H7 (cell line): ENCODE measurements at places on chromosomes 6 and 20. TPM values are rescaled to one million over a fixed set of nuclear protein-coding genes. Genes with fewer than 3 reads are reported as not detected.

DNA sequence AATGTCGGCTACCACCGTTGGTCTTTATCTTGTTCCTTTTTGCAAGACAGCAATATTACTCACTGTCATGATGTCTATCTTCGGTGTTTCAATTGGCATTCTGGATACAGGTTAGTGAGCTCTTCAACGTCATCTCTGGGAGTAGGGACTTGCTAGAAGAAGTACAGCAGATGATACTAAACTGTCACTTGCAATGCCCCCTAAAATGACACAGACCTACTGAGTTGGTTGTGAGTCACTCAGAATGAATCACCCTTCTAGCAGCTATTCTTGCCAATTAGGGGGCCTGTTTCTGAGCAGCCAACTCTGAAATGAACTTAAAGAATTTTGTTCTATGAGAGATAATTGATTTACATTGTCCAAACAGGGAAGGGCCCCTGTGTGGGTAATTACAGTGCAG lies 176.5 kb downstream of the SLC16A10 start:
- no peak for DNase-seq

- DNase-seq = peak; percentile 64
Observed at GRCh38 chr6:135182071-135183001, 1.2 kb downstream of the MYB start.

DNA sequence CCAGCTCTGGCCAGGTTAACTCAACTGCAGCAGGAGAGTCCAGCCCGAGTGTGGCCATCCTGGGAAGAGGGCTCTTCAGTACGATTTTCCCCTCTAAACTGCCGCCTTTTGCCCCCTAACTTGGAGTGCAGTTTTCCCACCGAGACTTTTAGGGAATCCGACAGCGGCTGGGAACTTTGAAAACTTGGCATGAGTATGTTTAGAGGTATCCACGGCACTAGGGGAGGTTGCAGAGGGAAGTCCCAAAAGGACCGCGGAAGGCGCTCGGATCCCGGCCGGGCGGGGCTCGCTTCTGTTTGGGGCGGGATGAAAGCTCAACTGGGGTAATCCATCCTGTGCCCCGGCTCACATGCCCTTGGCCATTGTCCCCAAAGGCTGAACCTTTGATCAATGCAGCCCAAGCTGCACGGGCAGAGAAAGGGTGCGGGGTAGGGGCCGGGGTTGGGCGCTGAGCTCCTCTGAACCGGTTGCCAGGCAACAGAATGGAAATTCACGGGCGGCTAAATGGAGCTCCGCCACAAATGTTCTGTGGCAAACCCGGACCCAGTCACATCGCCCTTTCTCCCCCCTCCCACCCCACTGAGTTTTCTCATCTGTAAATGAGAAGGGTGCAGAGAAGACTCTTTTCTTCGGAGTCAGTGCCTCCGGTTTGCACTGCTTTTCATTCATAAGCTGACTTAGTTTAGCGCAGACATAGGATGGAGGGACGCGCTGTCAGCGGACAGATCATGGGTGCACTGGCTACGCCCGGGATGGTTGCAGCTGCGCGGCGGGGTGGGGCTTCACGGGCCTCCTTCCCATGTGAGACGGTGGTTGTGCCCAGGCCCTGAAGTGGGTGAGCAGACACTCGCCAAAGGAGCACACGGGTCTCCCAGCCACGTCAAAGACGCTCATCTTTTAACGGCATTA lies 2.3 kb downstream of the BMP6 start:
- peak; percentile 82 for DNase-seq

- no peak for DNase-seq
Observed at GRCh38 chr6:154993710-154994109, 1.4 kb upstream of the TIAM2 start.

- peak; percentile 88 for DNase-seq
Observed at GRCh38 chr6:7243179-7243981, 69.6 kb downstream of the SSR1 start.

DNA sequence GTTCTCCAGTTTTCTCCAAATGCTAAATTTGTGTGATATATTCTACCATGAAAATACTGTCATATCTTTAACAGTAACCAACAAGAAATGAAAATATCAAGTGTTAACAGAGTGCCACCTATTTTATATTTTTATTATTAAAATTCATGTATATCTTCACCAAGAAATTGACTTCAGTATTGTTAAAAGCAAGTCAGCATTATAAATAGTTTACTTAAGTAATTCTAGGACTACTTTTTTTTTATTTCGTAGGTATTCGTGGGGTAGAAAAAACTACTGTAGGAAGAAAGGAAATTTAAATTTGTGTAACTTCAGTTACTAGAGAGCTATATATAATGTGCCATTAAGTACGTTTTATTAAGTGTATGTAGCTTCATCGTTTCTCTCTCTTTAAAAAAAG lies 6.3 kb upstream of the MAN1A1 start:
- no peak for DNase-seq

GRCh38 chr6:167768471-167769215 lies 58.1 kb upstream of the AFDN start:
- DNase-seq = no peak

DNA sequence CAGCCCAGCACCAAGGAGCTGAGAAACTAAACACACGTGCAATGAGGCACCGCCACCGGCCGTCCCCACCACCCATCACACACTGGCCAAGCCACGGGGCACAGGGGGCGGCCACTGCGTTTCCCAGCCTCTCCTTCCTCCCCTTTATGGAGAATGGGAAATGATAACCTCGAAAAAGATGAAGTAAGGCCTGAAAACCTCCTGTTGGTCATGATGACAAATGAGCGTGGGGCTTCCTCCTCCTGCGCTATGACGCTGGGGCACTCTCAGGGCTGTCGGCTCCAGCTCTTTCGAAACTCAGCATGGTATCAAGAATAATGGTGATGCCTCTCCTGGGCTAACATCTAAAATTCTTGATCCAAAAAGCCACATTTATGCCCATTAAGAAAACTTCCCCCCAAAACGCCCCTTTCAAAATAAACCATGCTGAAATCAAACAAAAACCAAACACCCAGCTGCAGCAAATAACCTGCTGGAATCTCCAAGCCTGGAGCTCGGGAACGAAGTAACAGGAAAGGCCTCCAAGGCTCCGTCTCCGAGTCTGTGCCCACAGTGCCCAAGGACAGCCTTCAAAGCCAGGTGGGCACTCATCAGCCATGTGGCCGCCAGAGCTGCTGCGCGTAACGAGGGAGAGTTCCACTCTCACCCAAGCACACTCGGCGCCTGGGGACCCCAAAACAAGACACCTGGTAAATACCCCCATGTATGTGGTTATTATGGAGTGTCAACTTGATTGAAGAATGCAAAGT lies 50.0 kb downstream of the TAF4 start:
- no peak for DNase-seq

GRCh38 chr6:161434350-161434749 lies 160.5 kb upstream of the AGPAT4 start:
- no peak for DNase-seq

DNA sequence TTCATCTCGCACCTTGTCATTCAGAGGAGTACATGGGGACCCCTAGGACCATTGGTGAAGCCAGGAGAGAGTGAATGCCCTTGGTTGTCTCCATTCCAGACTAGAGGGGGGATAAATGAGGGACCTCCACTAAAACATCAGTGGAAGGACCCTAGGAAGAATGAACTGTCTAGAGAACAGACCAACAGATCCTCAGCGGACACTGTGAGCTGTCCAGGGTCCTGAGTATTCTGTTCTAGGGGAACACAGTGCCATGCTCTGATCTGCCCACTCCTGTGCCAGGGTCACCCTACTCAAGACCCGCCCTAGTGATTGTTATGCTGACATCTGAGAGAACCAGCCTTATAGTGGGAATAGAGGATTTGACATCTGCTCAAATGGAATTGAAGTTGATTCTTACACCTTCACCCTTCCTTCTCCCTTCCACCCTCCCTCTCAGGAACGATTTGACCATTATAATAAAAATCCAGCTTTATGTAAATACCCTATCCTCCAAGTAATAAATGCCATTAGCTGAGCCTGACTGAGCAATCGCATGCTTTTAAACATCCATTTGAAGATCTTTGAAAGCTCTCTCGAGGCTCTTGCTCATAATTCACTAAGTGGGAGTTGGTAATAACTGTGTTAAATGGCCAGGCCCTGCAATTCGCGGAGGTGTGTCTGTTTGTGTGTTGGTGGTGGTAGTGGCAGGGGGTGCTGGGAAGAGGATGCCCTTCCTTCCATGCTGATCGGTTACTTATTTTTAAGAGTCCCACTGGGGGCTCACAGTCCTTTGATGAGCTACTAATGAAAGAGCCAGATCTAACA lies 43.6 kb upstream of the SLC32A1 start:
- DNase-seq = peak; percentile 70

- DNase-seq = no peak
Observed at GRCh38 chr6:152984513-152984872, 1.7 kb upstream of the FBXO5 start.

GRCh38 chr20:8398263-8399051 lies 266.4 kb downstream of the PLCB1 start:
- peak; percentile 12 for DNase-seq

- no peak for DNase-seq
Observed at GRCh38 chr6:8382434-8382833, 52.9 kb downstream of the SLC35B3 start.

DNA sequence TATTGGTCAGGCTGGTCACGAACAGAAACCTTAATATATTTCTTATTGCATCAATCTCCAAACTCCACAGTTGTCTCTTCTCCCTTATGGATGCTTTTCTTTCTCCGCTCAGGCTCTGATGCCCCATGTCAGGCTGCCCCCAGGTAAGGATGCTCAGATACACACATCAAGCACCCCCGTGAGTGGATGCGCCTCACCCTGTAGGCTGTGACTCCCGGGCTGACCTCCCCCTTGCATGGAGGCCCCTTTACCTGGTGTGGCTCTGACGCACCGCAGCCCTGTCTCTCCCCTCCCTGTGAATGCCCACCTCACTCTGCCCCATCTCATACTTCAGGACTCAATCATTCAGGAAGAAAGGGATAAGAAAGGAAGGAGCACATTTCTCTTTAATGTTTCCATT lies 19.1 kb upstream of the RANBP9 start:
- DNase-seq = no peak

DNA sequence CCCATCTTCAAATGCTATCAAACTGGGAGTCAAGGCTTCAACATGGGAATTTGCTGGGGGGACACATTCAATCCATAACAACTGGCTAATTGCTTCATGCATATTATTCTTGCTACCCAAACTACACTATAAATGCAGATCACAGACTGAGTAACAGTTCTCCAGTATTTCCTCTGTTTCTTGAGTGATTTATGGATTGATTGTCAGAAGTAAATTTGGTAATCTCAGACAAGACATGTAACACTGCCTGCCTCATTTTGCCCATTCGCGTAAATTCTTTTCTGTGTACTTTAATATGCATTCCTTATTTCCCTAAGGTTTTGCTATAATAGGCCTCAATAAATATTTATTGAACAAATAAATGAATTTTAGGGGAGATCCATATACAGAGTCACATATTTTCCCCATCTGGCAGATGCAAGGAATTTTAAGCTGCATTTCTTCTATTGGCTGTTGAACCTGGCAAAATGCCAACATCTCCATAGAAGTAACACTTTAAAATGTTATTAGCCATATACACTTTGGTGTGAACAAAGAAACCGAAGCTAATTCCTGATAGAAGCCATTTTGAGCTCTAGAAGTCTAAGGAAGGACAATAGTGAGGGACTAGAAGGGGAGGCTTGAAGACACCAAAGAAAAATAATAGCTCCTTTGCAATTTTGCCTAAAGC lies 98.2 kb downstream of the QRSL1 start:
- DNase-seq = no peak

Gene DTD1
- 54.2 and 54.8 TPM in 2 replicates for total RNA-seq

Gene MEI4
- total RNA-seq = 0.30 and 0.38 TPM in 2 replicates

Gene MRAP2
- 4.2 and 4.7 TPM in 2 replicates for total RNA-seq

Gene PNLDC1
- total RNA-seq = not detected in 2 replicates

Gene RSPO4
- 0.35 and 1.4 TPM in 2 replicates for total RNA-seq

Gene TGM2
- 0.83 and 1.1 TPM in 2 replicates for total RNA-seq
